T-helper 2 cell (primary cell): ENCODE measurements at places on chromosomes 1 and 21.

GRCh38 chr1:184930232-184930631 lies 44.1 kb downstream of the NIBAN1 start:
- no peak for DNase-seq

- DNase-seq, result no peak
Observed at GRCh38 chr1:183580281-183580682, 10.0 kb downstream of the NCF2 start.

GRCh38 chr1:116764466-116764898 lies 10.3 kb downstream of the CD2 start:
- DNase-seq, result peak; percentile 92

GRCh38 chr1:153798468-153798780 lies 23.2 kb downstream of the SLC27A3 start:
- no peak for DNase-seq

- no peak for DNase-seq
Observed at GRCh38 chr1:97499667-97500066, 421.2 kb downstream of the DPYD start.

DNA sequence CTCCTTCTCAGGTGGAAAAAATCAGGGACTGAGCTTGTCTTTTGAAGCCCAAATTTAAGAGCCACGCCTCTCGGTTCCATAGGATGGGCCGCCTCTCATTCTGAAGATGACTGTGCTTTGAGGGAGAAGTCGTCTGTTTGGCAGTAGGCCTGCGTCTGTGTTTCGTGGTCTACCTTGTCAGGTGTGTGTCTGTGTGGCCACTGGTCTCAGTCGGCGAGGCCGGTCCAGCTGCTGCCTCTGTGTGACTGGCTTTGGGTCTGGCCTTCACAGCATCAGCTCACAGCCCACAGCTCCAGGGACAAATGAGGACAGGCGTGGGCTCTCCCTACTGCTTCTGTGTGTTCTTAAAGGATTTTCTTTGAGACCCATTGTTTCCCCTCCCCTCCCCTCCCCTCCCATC lies 50.3 kb downstream of the B3GALT5 start:
- no peak for DNase-seq

DNA sequence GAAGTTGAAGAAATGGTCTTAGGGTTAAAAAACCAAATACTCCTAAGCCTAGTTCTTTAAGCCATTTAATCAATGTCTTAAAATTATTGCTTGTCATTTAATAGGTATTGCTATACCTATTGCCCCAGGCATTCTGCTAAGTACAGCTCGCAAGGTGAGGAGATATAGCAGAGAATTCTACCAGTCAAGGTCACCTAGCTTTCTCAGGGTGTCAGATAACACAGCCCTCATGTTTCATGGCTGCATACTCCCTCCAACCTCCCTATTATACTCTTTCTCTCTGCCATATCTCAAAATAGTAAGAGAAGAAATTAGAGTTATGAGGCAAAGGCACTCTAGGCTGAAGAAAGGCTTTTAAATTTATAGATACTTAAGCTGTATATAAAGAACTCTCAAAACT lies 68.4 kb upstream of the GPR88 start:
- no peak for DNase-seq

DNA sequence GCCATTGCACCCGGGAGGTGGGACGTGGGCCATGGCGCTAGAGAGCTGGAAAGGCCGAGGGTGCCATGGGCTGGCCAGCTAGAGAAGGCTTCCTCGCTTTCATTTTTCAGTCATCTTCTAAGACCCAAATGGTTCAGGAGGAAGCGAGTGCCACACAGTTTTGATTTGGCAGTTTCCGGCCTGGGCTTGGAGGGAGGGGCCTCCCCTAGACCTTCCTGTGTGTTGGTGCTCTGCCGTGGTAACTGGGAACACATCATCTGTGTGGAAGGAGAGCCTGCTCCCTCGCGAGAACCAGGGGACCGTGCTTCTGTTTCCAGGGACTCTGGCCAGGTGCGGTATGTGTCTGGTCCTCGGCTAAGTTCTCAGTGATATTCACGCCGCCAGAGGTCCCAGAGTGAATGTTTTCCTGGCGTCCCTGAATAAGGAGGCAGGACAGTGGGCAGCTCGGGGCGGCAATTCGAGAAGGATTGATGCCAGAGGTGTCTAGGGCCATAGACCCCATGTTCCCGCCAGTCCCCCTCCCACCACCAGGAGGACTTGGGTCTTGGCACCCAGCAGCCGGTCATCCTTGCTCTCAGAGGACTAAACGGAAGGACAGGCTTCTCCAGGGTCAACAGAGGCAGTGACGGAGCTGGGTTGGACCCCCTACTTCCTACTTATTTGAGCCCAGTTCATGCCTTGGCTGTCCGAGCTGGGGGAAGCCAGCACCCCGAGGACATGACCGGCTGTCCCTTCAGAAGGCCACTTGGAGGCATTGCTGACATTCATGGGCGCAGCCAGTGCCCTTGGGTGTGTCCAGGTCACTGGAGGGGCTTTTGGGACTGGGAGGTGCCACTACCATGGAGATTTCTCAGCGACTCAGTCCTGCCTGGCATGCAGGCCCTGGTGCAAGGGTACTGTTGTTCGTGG lies 2.7 kb upstream of the NPHP4 start:
- peak; percentile 68 for DNase-seq

DNA sequence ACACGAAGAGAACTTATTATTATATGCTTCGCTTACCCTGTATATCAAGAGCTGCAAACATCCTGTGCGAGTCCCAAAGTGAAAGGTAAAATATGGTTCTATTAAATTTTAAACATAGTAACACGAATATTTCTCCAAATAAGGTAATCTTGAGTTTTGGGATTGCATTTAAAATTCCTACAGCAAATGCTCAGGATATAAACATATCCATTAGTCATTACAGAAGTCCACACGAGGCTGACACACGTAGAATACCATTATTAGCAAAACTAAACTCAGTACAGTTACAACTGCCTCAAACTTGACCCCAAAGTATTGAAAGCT lies 282 bp upstream of the LYPLAL1 start:
- DNase-seq, result no peak

- no peak for DNase-seq
Observed at GRCh38 chr1:114671011-114671938, 1.4 kb upstream of the DENND2C start.

- no peak for DNase-seq
Observed at GRCh38 chr1:172885971-172886370, 164.8 kb downstream of the TNFSF18 start.

- no peak for DNase-seq
Observed at GRCh38 chr1:6762060-6762459, 23.2 kb upstream of the CAMTA1 start.

DNA sequence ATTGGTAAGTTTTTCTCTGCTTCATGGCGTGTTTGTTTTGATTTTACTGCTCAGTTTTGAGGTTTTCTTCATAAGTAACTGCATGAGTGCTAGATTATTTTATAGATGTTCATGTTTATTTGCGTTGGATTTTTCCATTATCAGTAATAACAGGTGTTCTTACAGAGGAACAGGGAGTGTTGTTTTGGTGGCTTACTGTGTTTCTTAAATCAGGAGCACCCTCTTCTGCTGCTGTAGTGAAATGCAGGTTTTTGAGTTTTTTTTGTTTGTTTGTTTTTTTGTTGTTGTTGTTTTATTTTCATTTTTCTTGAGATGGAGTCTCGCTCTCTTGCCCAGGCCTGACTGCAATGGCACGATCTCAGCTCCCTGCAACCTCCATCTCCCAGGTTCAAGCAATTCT lies 32.6 kb downstream of the CTBS start:
- no peak for DNase-seq
